KBM-7 (cell line): ENCODE measurements at places on chromosomes 4 and X.

GRCh38 chr4:2067446-2068197 is 8.5 kb downstream of the NAT8L start:
- DNase-seq: no peak

GRCh38 chr4:144757969-144758368 is 112.0 kb downstream of the HHIP start:
- no peak for DNase-seq

DNA sequence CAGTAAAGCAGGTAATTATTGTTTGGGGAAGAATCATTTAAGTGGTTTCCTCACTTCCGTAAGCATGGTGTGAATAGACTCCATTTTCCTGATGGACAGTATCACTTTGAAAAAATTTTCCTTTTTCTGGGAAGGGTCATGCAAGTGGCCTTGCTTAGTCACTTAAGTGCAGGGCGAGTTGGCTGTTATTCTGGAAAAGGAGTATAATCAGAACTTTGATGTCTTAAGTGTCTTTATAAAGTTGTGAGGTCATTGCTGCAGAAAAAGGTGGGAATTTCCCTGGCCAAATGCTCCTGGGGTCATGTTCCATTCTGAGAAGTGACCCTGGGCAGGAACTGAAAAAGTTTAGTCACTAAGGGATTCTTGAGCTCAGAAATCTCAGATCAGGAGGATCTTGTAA is 146.1 kb upstream of the OTUD4 start:
- no peak for DNase-seq

- DNase-seq: no peak
Observed at GRCh38 chr4:37980246-37980645, 20.0 kb downstream of the PTTG2 start.

GRCh38 chr4:30904215-30904555 is 184.0 kb downstream of the PCDH7 start:
- no peak for DNase-seq

DNA sequence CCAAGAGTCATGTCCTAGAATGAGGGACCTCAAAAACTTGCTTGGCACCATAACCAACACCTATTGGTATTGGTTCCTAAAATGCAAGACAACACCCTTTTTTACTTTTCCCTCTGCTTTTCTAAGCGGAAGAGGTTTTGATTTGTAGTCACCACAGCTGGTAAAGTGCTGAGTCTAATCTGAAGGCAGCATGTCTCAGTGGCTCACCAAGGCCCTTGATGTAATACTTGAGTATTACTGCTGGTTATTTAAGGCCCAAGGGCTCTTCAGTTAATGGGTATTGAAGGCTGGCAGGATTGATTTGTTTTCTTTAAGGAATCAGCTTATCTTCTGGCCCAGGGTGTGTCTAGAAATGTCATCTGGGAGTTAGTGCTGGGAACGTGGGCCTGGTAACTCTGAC is 735.1 kb downstream of the GLUD2 start:
- no peak for DNase-seq

DNA sequence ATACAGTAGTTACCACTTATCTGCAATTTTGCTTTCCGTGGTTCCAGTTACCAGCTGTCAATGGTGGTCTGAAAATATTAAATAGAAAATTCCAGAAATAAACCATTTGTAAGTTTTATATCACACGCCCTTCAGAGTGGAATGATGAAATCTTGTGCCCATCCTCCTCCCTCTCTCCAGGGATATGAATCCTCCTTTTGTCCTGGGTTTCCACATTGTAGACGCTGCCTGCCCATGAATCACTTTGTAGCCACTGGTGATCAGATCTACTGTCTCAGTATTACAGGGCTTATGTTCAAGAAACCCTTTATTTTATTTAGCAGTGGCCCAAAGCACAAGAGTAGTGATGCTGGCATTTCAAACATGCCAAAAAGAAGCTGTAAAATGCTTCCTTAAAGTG is 198.6 kb downstream of the KCNIP4 start:
- DNase-seq: no peak

DNA sequence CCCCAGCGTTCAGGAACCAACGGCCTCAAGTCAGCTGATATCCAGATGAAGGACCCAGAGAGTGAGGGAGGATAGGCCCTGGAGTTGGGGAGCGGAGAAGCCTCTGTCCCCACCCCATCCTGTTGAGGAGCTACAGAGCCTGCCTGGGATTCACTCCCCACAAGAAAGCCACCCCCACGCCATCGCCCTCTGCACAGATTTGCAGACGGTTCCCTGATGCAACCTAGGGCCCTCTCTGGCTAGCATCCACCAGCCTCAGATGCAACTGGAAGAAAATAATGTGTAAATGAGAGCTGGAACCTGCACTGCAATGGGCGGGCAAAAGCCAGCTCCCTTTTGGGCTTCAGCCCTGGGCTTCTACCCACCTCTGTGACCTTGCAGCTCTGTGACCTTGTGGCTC is 185.6 kb downstream of the BCOR start:
- no peak for DNase-seq

DNA sequence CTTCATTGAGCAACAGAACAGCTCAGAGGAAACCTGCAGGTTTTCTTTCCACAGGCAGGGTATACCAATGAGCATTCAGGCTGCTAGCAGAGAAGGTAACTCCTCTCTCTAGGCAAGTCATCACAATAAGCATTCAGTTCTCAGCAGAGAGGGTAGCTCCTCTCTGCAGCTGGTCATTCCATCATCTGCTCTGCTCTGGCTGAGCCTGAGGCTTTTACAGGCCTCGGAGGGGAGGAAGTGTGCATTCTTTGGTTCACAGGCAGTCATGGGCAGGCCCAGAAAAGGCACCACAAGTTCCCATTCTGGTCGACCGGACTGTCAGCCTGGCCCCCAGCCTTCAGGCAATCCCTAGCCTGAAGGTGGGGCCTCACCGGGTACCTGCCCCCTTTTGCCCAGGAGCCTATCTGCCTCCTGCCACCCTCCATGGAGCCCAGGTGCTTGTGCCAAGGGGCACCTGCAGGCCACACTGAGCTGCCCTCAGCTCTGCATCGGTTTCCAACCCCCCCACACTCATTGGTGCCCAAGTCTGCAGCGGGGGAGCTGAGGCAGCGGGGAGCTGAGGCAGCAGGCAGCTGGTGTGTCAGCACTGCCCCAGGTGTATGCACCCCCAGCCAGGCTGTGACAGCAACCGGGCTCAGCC is 83.1 kb downstream of the PRDM5 start:
- DNase-seq: no peak

- no peak for DNase-seq
Observed at GRCh38 chr4:176668324-176668723, 124.4 kb downstream of the VEGFC start.

- DNase-seq: no peak
Observed at GRCh38 chrX:154012336-154012991, 7.2 kb downstream of the IRAK1 start.

DNA sequence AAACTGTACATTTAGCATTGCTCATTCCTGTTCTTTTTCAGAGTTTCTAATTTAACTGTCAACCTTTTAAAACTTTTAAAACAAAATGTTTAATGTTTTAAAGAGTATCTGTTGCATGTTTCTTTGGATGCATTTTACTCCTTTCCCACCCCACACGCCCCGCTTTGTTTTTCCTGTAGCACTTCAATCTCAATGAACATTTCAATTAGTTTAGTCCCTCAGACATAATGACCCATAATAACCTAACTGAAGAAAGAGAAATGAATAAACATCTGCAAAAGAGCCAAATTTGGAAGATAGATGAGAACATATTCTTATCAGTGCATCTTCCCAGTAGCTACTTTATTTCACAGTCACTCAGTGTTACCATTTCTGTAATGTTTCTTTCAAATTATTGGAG is 7.5 kb downstream of the PCDH10 start:
- no peak for DNase-seq

DNA sequence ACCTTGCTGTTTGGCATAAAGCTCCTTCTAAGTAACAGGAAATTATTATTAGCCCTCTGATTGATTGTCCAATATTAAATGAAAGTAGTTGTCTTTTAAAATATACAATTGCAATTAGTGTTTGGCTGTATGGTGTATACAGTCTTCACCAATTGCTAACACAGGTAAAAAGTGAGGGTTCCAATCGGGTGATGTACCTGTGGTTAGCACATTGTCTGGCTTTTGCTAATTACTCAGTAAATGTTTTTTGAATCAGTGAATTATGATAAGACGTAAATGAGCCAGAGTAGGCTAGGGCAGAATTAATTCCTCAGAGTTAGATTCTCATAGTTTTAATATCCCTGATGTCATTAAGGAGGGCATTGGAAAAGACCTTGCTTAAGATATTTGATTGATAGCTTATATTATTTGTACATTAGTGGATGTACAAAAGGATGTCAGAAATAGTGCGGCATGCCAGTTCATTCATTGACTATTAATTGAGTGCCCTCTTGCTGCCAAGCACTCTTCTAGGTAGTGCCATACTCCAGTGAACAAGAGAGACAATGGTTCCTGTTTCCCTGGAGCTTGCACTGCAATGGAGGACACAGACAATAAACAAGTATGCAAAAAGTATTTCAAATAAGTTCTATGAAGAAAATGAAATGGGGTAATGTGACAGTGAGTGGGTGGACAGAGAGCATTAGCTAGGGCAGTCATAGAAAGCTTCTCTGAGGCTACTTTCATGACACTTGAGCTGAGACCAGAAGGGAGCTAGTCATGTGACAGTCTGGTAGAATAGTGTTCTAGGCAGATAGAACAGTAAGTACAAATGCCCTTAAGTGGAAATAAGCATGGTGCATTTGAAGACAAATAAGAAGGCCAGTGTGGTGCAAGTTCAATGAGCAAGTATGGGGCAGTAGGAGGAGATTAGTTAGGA is 205.9 kb upstream of the CASK start:
- no peak for DNase-seq

GRCh38 chrX:129743821-129744220 is 5.0 kb downstream of the XPNPEP2 start:
- no peak for DNase-seq

DNA sequence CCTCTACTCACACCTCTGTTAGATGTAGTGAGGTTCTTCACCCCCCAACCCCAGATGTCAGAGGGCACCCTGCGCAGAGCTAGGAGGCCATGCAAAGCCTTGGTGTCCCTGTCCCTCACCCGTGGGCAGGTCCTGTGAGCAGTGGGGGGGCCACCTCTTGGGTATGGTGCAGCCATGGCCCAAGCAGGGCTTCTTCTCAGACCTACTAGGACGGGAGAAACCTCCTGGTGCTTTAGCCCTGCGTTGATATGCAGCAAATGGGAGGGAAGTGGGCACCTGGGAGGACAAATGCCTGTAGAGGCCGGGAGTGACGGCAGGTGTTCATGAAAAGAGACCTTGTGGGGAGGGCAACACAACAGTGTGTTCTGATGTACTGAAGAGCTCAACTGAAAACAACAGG is 38.5 kb upstream of the MSANTD1 start:
- no peak for DNase-seq

DNA sequence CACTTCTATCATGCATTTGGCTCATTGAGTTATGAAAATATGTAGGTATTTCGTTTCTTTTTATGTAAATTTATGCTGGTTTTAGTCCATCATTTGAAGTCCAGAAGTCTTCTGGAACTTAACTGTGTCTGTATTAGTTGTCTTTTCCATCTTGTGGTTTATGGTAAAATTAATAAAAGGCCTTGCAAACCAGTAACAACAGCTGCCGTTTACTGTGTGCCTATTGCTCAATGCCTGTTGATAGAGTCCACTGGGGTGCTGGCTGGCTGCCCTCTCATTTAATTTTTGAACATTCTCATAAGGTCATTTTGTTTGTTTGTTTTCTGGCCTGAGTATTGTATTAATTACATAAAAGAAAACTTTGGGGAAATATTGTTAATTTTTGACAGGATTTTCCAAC is 98.0 kb downstream of the NAA11 start:
- no peak for DNase-seq

GRCh38 chr4:13829457-13829856 is 201.9 kb upstream of the BOD1L1 start:
- no peak for DNase-seq

DNA sequence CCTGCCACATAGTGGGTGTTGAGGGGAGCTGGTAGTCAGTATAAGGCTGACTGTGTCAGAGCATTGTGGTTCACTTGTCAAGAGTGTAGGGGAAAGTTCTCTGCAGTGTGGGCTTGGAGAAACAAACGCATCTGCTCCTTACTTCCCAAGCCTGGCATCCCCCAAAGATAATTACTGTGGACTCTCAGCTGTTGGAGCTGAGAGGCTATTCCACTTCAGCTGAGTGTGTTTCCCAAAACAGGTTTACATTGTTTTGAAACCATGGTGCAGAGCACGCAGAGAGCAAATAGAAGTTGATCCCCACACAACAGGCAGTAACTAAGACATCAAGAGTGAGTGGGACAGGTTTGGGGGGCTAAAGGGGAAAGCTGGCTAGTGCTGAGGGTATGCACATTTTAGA is 181.0 kb upstream of the EOLA2 start:
- no peak for DNase-seq

DNA sequence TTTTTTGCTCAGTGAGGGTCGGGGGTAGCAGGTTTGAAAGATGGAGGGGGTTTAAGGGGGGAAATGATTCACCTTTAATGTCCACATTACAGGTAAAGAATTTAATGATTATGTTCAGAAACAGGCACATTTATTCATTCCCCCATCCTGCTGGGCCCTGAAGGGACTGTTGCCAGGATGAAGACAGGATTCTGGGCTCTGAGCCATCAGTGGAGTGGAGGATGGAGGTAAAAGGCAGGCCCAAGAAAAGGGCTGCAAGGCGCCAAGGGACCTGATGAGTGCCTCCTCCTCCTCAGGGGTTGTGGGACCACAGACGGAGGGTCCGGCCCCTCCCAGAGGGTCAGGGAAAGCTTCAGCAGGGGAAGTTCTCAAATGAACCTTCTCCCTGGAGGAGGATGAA is 40.4 kb upstream of the PROM1 start:
- no peak for DNase-seq

DNA sequence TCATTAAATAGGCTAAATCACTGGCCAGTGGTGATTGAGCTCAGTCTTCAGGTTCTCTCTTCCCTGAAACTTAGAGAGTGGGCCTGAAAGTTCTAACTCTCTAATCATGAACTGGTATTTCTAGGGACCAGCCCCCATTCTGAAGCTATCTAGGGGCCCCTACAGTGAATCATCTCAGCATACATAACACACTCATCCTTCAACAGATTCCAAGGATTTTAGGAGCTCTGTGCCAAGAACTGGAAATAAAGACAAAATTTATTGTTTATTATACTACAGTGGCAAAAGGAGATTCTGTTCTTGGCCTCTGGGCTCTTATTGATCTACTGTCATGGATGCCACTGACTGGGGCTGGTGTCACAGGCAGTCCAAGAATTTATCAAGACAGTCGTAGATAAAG is 263.8 kb upstream of the IGFBP7 start:
- DNase-seq: no peak

- no peak for DNase-seq
Observed at GRCh38 chr4:123870216-123870876, 473.8 kb downstream of the SPRY1 start.

DNA sequence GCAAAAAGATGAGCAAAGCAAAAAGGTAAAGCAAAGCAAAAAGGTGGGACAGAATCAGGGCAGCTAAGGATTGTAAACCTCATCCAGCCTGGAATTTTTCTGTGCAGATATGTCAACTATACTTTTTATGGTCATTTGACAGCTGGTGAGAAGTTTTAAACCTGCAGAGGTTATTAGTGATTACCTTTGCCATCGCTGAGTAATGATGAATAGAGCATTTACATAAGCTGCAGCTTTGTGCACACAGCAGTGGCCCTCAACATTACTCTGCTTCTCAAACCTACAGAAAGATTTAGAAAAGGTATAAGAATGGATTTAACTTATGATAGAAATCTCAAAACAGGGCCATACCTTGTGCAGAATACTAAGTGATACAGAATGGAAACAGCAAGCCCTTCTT is 54.5 kb upstream of the C4orf54 start:
- DNase-seq: no peak

- no peak for DNase-seq
Observed at GRCh38 chrX:53044995-53045394, 3.6 kb upstream of the GPR173 start.
